Caco-2 (cell line): ENCODE measurements at places on chromosomes 5 and 9.

- H3K4me1 ChIP-seq, result no peaks in the 10 kb centered on the region
- DNase-seq, result no peak
- H3K27me3 ChIP-seq, result peaks cover 2% of the 10 kb centered on the region
- H3K27ac ChIP-seq, result no peak overlapping the region
Measured at GRCh38 chr9:38622951-38623350, 2.6 kb upstream of the ANKRD18A start.

DNA sequence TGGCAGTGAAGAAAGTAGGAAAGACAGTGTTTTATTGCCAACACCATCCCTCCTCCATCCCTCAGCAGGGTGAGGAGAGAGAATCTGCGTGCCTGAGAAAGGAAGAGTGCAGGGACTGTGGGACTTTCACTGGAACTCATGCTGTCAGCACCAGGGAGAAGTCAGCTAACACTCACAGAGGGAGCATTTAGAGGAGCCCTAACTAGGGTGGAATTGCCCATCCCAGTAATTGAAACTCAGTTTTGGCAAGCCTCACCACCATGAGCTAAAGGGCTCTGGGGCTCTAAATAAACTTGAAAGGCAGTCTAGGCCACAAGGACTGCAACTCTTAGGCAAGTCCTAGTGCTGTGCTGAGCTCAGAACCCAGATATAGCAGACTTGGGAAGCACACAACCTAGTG lies 622.3 kb downstream of the SEMA5A start:
- no peaks in the 10 kb centered on the region for H3K27me3 ChIP-seq
- DNase-seq, result no peak
- H3K4me1 ChIP-seq, result no peaks in the 10 kb centered on the region
- no peak overlapping the region for H3K27ac ChIP-seq
- H3K36me3 ChIP-seq, result no peaks in the 10 kb centered on the region

- H3K27ac ChIP-seq, result peak overlapping the region; percentile 30
- no peak overlapping the region for H3K4me3 ChIP-seq
- DNase-seq, result no peak
- H3K36me3 ChIP-seq, result peaks cover 12% of the 10 kb centered on the region
- no peaks in the 10 kb centered on the region for H3K27me3 ChIP-seq
Measured at GRCh38 chr5:179610109-179610902, 13.2 kb downstream of the HNRNPH1 start.

GRCh38 chr5:149830579-149830978 lies 100.5 kb downstream of the PPARGC1B start:
- no peak overlapping the region for H3K27ac ChIP-seq
- H3K36me3 ChIP-seq, result peaks cover 2% of the 10 kb centered on the region; the same call in 1 of the 2 replicates
- H3K4me1 ChIP-seq, result no peaks in the 10 kb centered on the region
- H3K4me3 ChIP-seq, result no peak overlapping the region
- H3K27me3 ChIP-seq, result no peaks in the 10 kb centered on the region
- no peak for DNase-seq

DNA sequence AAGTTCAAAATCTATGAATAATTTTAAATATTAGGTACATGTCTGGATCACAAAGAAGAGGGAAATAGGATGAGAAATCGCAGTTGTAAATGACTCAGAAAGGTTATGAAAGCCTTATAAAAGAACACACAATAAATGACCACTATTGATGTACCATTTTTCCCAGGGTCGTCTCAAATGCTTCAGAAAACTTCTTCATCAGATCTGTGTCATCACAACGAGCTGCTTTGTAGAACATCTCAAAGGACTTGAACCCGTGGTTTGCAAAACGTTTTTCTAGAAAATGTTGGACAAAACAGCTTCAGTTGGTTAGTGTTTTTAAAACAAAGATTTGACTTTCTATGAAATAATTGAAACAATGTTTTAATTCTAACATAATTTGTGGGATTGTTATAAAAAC lies 100.1 kb downstream of the SVEP1 start:
- DNase-seq, result no peak
- peaks cover 4% of the 10 kb centered on the region; the same call in 1 of the 2 replicates for H3K4me1 ChIP-seq
- no peak overlapping the region for H3K4me3 ChIP-seq
- no peaks in the 10 kb centered on the region for H3K36me3 ChIP-seq
- H3K27ac ChIP-seq, result no peak overlapping the region
- no peaks in the 10 kb centered on the region for H3K27me3 ChIP-seq

DNA sequence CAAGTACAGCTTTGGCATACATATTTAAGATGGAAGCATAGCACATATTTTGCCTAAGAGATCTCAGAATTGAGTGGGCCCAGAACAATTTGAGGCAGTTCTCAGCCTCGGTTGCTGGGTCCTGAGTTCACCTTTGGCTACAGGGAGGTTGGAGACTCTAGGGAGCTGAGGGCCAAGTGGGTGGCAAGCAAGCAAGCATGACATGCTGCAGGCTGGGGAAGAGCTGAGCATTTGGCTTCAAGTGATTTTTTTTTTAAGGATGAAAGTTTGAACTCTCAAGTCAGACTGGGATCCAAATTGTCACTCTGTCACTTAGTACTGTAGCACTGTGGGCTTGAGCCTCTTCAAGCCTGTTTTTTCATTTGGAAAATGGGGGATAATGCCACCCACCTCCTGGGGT lies 160.5 kb downstream of the MED27 start:
- no peak overlapping the region for H3K4me3 ChIP-seq
- no peak for DNase-seq
- no peak overlapping the region for H3K27ac ChIP-seq
- no peaks in the 10 kb centered on the region; the same call in 1 of the 2 replicates for H3K4me1 ChIP-seq

- no peak overlapping the region for H3K27ac ChIP-seq
- H3K4me3 ChIP-seq, result no peak overlapping the region
- DNase-seq, result no peak
- no peaks in the 10 kb centered on the region for H3K36me3 ChIP-seq
Measured at GRCh38 chr5:6115852-6116251, 262.5 kb downstream of the MED10 start.

GRCh38 chr9:22214021-22214420 lies 204.9 kb upstream of the CDKN2B start:
- H3K4me3 ChIP-seq, result no peak overlapping the region
- H3K27me3 ChIP-seq, result no peaks in the 10 kb centered on the region
- H3K27ac ChIP-seq, result no peak overlapping the region
- H3K36me3 ChIP-seq, result no peaks in the 10 kb centered on the region
- DNase-seq, result no peak

DNA sequence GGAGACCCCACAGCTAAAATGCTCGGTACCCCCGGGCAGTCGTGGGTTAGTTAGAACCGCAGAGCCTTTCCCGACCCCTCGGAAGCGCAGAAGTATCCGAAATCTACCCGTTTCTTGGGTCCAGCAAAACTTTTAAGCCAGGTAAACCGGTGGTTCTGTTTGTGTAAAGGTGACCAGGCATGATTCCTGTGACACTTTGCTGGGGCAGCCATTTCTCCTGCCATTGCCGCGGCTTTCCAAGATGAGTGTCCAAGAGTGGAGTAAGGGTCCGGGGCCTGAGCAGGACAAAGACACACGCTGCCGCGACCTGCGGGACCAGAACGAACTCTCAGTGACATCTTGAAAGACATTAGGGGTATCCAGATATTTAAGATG lies 655 bp downstream of the MARVELD2 start:
- peak; percentile 59 for DNase-seq
- peak overlapping the region; percentile 81 for H3K4me3 ChIP-seq
- H3K4me1 ChIP-seq, result peaks cover 9% of the 10 kb centered on the region
- H3K27ac ChIP-seq, result peak overlapping the region; percentile 93
- H3K36me3 ChIP-seq, result peaks cover 3% of the 10 kb centered on the region; the same call in 1 of the 2 replicates

GRCh38 chr5:57753446-57753845 lies 270.8 kb upstream of the ACTBL2 start:
- no peaks in the 10 kb centered on the region for H3K36me3 ChIP-seq
- no peak overlapping the region for H3K4me3 ChIP-seq
- H3K27ac ChIP-seq, result no peak overlapping the region
- no peak for DNase-seq

GRCh38 chr5:173881811-173882575 lies 6.2 kb upstream of the CPEB4 start:
- H3K27me3 ChIP-seq, result no peaks in the 10 kb centered on the region
- H3K27ac ChIP-seq, result no peak overlapping the region
- peaks cover 26% of the 10 kb centered on the region for H3K4me1 ChIP-seq
- no peak for DNase-seq
- H3K4me3 ChIP-seq, result no peak overlapping the region

DNA sequence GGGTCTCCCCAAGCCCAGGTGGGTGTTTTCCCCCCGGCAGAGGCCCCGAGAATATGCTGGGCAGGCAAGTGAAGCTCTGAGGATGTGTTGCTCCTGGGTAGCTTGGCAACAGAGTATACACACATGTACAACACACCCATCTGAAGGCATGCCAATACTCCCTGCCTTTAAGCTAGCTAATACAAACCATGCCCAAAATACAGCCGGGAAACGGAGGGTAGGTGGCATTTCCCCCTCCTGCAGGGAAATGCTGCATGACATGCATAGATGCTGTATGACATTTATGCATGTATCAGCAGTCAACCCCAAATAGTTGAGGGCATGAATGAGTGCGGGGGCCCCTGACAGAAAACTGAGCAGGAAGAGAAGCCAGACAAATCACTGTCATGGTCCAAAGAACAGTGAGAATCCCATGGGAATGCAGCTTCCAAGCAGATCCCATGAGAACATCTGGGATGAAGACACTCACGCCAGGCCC lies 614.1 kb downstream of the EBF1 start:
- no peaks in the 10 kb centered on the region for H3K36me3 ChIP-seq
- no peak overlapping the region for H3K27ac ChIP-seq
- no peak overlapping the region for H3K4me3 ChIP-seq
- H3K4me1 ChIP-seq, result peaks cover 5% of the 10 kb centered on the region
- no peak for DNase-seq

GRCh38 chr5:64497386-64497785 lies 8.4 kb upstream of the RGS7BP start:
- H3K36me3 ChIP-seq, result no peaks in the 10 kb centered on the region
- DNase-seq, result peak; percentile 7
- H3K27ac ChIP-seq, result no peak overlapping the region

DNA sequence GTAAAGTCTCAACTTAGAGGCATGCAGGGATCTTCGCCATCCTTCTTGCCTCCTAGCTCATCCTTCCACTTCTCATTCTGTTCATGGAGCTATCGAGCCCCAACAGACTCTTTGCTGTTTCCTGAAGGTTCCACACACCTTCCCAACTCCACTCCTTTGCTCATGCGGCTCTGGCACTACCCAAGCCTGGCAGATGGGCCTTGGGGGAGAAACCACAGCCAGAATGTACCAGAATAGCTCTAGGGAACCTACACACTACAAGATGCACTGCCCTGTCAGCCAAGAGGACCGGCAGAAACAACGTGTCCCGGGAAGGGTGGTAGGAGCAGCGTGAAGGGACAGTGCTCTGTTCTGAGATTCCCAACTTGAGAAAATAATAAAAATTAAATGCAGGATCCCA lies 178.9 kb downstream of the GABBR2 start:
- H3K4me3 ChIP-seq, result no peak overlapping the region
- H3K36me3 ChIP-seq, result no peaks in the 10 kb centered on the region
- H3K27me3 ChIP-seq, result no peaks in the 10 kb centered on the region
- no peak for DNase-seq
- no peak overlapping the region for H3K27ac ChIP-seq

DNA sequence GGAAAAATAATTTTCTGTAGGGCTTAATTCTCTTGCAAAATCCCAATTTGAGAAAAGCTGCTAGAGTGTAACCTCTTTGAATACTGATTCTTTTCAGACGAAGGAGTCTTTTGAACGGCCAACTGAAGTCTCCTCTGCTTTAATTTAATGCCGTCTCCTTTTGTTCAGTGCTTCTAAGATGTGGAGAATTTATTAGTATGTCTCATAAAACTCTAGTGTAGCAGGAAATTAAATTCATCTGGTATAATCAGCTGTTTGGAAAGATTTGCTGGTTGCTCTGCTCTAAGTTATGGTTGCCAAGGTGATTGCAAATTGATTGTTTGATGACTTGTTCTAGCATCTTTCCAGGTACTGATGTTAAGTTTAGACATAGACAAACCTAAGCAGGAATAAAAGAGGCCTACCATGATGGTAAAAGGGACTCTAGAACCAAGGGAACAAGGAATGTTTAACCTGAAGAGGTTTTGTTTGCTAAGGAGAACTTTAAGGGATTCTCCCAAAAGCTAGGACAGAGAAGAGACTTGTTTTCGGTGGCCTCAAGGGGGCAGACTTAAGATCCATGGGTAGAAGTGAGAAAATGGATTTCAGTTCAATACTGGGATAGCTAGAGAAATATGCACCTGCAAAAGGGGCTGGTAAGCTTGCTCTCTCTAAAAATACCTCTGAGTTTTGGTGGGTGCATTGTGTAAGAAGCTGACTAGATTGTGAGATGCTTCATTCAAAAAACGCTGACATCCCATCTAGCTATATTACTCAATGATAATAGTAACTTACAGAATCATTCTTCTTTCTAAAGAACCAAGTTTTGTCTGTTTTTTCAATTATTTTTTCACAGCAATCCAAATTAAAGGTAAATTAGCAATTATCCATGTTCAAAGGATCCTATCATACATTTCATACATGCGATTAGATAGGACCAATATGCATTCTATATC lies 5.7 kb upstream of the ADRB2 start:
- H3K4me3 ChIP-seq, result no peak overlapping the region
- H3K27ac ChIP-seq, result no peak overlapping the region
- H3K36me3 ChIP-seq, result no peaks in the 10 kb centered on the region

- H3K4me3 ChIP-seq, result no peak overlapping the region
- no peak for DNase-seq
- H3K36me3 ChIP-seq, result no peaks in the 10 kb centered on the region
- H3K27me3 ChIP-seq, result no peaks in the 10 kb centered on the region
- no peaks in the 10 kb centered on the region for H3K4me1 ChIP-seq
Measured at GRCh38 chr9:104775574-104775936, 11.6 kb downstream of the NIPSNAP3B start.

DNA sequence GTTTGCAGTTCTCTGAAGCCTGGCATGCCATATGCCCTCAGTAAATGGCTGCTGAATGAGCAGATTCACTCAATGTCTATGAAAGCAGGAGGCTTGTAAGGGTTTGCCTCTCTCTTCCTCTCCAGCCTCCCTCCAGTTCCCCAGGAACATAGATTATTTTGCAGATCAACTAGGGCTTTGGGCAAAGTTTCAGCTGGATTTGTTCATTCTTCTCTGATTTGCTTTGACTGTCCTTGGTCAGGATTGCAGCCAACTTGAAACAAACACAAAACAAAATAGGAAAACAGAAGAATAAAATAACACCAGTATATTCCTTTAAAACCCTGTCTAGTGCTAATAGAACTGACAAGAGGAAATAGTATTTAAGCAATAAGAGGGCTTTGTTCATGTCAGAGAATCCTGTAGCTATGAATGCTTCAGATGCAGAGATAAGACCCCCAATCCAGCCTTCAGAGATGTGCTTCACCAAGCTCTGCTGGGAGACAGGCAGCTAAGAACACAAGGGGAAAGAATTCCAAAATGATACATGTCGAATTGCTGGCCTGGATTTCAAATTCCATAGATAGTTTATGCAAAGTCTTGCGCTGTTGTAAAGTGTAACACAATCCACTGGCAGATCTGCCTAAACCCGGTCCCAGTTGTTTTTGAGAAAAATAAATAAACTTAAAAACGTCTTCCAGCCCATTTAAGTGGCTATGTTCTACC lies 174.3 kb downstream of the PAPPA start:
- no peaks in the 10 kb centered on the region for H3K4me1 ChIP-seq
- DNase-seq, result no peak
- no peaks in the 10 kb centered on the region for H3K36me3 ChIP-seq
- H3K27me3 ChIP-seq, result no peaks in the 10 kb centered on the region

- H3K27ac ChIP-seq, result no peak overlapping the region
- H3K27me3 ChIP-seq, result no peaks in the 10 kb centered on the region
- no peak for DNase-seq
- no peak overlapping the region for H3K4me3 ChIP-seq
- no peaks in the 10 kb centered on the region for H3K4me1 ChIP-seq
Measured at GRCh38 chr9:30280229-30280900, 2104.1 kb upstream of the ACO1 start.

GRCh38 chr5:149610589-149611255 lies 29.4 kb downstream of the ARHGEF37 start:
- no peak overlapping the region for H3K4me3 ChIP-seq
- no peak overlapping the region for H3K27ac ChIP-seq
- H3K27me3 ChIP-seq, result no peaks in the 10 kb centered on the region
- peaks cover 32% of the 10 kb centered on the region for H3K4me1 ChIP-seq
- DNase-seq, result no peak
